ENCODE measurements at places on chromosomes 5 and 9.

- DNase-seq: no peak
Measured at GRCh38 chr5:14491015-14491915, 90.3 kb upstream of the OTULINL start.

GRCh38 chr9:116760636-116761035, 73.5 kb downstream of the TRIM32 start:
- no peak for DNase-seq

- DNase-seq: peak; percentile 78
Measured at GRCh38 chr9:136847826-136848392, 1.3 kb upstream of the PHPT1 start.

GRCh38 chr5:141245250-141245717, at the start of gene PCDHB15:
Gene PCDHB15, plus strand, starts transcription at chr5:141245395. Its CDS starts 184 bp downstream, at chr5:141245579.
- peak; percentile 8 for DNase-seq

- DNase-seq: no peak
Measured at GRCh38 chr5:45399041-45399440, 297.1 kb downstream of the HCN1 start.

DNA sequence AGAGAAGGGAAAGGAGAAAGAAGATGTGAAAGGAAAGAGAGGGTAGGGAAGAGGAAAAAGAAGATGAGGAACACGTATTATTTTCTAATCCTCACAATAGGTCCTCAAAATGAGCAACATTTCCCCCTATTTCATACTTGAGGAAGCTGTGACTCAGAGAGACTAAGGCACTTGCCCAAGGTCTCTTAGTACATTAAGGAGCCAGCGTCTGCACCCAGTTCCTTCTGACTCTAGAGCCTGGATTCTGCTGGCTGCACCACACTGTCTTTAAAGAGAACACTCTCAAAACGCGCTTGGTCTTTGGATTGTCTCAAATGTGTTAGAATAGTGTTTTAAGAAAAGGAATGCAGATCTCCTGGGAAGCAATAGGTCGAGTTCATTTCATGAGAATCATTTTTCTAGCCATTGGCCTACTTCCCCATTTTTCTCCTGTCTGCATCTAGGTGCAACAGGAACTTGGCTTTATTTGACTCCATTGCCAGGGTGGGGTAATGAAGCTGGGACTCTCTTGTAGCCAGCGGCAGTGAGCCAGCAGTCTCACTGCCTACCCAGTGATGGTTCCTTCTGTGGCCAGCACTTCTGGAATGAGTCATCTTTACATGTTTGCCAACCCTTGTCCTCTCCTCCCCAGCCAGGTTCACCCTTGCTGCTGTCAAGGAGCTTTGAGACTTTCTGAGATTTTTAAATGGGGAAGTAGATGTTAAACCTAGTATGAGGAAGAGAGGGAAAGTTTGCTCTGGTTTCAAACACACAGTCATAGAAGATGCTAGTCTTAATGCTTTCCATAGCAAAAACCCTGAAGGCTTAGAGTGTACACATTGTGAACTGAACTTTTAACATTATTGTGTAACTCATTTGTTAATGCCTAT, 82.7 kb downstream of the DOCK8 start:
- DNase-seq: no peak
